ENCODE measurements at places on chromosomes 2 and 18.

GRCh38 chr2:85794491-85795121, 40.8 kb downstream of the ATOH8 start:
- DNase-seq = no peak

- no peak for DNase-seq
Measured at GRCh38 chr2:64675860-64676259, 22.1 kb upstream of the SERTAD2 start.

DNA sequence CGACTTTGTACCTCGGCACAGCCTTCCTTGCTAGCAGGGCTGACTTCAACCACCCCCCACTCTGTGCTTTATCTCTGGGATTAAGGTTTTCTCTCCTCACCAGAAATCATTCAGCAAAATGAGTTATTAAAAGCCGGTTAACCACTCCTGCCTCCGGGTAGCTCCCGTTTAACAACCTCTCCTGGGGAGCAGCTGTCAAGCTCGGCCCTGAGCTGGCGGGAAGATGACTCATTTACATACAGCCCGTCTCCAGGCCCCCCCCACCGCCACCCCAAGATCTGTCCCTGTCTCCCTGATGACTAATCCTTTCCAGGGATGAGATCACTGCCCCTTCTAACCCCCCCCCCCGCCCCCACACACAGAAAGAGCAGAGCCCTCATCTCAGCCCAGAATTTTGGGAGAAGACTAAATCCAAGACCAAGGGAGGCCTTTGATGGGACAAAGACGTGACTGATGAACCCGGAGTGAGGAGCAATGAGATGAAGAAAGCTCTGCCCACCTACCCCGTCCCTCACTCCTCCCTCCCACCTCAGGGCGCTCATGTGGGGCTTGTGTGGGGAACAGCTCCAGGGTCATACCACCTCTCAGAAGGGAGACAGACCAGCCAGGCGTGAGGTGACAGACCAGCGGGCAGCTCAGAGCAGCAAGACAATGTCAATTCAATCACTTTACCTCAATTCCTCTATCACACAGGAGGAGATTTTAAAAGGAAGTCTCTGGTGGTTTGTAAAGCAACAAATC, 131.4 kb downstream of the MSH2 start:
- no peak for DNase-seq

DNA sequence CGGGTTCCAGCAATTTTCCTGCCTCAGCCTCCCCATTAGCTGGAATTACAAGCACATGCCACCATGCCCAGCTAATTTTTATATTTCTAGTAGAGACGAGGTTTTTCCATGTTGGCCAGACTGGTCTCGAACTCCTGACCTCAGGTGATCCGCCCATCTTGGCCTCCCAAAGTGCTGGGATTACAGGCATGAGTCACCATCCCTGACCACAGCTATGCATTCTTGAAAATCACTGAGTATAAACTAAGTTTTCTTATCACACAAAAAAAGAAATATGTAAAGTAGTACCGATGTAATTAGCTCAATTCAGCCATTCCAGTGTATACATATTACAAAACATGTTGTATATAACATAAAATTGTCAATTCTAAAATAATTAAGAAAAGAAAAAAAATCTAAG, 232.7 kb downstream of the MBD2 start:
- DNase-seq = no peak

DNA sequence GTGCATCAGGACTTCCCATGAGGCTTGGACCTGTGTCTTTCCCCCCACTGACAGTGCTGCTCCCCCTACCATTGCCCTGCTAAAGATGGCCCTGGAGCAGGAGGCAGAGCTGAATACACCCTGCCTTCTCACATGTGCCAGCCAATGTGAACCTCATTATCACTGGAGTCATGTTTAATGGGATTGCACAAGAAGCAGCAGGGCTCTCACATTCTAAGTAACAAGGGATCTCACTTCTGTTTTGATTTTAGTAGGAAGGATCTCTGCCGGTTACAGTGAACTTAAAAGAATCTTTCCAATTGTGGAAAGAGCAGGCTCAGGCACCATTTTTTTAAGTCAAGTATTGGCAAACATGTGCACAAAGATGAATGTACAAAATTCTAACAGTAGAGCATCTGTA, 322.1 kb upstream of the MEX3C start:
- DNase-seq = no peak

DNA sequence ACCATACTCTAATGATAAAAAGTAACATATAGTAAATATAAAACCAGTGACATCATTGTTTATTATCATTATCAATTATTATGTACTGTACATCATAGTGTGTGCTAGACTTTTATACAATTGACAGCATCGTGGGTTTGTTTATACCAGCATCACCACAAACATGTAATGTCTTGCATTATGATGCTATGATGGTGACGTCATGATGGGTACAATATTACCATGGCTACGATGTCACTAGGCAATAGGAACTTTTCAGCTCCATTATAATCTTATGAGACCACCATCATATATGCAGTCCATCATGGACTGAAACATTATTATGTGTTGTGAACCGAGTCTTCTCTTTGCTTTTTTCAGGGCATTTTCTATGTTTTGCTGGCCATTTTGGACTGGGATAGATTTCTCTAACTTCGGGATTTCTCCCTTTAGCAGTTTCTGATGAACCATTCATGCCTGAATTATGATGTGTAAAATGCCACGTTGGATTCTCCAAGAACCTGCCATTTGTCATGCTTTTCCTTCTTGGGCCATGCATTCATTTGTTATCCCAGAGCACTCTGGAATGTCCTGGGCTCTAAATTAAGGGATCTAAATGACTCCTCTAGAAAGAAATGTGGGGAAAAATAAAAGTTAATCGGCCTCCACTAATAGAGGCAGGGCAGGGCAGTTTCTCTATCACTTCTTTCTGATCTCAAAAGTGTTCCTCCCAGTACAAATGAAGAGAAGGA, 325.6 kb upstream of the TNP1 start:
- DNase-seq = no peak

DNA sequence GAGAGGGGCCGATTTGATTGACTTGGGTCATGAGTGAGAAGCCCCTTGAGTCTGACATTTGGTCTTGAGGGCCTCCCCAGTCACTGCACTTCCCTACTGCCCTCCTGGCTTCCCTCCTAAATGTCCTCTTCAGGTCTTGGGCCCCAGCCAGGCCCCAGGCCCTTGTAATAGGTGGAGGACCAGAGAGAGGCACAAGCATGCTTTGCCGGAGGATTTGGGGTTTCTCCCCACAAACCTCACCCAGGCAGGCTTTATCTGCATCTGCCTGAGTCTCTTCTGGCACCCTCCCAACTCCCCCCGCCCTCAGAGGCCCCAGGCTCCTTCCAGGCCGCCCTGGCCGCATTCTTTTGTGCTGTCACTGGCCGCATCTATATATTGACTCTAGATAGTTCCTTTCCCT, 270.7 kb downstream of the HAUS1 start:
- DNase-seq = no peak

GRCh38 chr2:71599646-71600236, 146.4 kb downstream of the DYSF start:
- DNase-seq = no peak

Measured in KG1 (cell line).